ENCODE measurements at places on chromosomes 4 and X. TPM values are rescaled to one million over a fixed set of nuclear protein-coding genes. Genes with fewer than 3 reads are reported as not detected.

The CLDN34 gene
- polyA plus RNA-seq = 0.27 TPM

The ARL9 gene
- 0.31 TPM for polyA plus RNA-seq

GRCh38 chrX:49999087-49999486 is 76.7 kb downstream of the CLCN5 start:
- DNase-seq = no peak

GRCh38 chr4:31647786-31648185 is 927.6 kb downstream of the PCDH7 start:
- DNase-seq = no peak

GRCh38 chrX:153650959-153651358 is 4.0 kb downstream of the DUSP9 start:
- DNase-seq = no peak

DNA sequence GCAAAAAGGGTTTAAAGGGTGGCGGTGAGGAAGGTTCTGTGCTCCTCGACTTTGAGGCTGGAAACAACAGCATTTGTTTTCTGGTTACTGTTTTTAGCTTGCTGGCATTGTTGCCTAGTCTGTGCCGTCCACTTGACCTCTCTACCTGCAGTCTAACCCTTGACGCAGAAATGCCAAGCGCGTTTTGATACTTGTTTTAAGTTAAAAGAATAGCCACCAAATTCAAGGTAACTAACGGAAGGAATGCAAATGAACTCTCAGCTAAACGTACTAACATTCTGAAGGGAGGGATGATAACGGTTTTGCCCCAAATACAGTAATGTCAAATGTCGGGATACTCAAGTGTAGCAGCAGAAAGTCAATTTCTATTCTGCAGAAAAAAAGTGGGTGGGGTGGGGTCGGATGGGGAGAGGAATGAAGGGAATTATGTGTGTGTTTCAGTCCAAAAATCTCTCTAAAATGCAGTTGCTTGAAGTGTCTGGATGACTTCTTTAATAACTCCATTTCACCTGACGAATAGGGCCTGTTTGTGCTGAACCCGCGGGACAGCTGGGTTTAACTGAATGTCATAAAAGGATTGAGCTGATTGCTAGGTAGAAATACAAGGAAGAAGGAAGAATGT is 3.4 kb upstream of the NKX6-1 start:
- DNase-seq = no peak

- DNase-seq = no peak
Measured at GRCh38 chr4:154030746-154031145, 241.9 kb upstream of the SFRP2 start.

GRCh38 chr4:125303058-125303457 is 11.7 kb upstream of the FAT4 start:
- DNase-seq = no peak

The CTAG1A gene
- not detected for polyA plus RNA-seq

GRCh38 chrX:150558424-150558823 is 10.0 kb upstream of the MTM1 start:
- no peak for DNase-seq

The PRRG3 gene
- 4.8 TPM for polyA plus RNA-seq

DNA sequence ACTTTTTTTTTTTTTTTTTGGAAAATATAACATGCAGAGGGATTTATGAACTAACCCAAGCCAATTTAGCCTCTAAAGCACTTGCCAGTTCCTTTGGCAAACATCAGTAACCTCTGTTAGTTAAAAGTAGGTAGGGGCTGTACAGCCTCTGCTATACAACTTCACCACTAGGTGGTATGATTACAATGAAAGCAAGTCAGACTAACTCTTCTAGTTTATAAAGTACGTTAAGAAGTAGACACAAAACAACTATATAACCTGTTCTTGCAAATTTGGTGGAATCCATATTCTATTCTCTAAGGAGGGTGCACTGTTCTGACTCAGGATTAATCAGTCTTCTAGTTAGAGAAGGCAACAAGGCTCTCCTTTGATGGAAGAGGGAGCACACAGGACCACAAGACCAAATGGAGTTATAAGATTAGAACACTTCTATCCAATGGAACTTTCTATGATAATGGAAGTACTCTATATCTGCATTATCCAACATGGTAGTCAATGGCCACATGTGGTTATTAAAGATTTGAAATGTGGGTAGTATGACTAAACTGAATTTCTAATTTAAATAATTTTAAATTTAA is 12.8 kb downstream of the AIMP1 start:
- no peak for DNase-seq

The IQCM gene
- not detected for polyA plus RNA-seq

The RBMX2 gene
- 10.8 TPM for polyA plus RNA-seq

DNA sequence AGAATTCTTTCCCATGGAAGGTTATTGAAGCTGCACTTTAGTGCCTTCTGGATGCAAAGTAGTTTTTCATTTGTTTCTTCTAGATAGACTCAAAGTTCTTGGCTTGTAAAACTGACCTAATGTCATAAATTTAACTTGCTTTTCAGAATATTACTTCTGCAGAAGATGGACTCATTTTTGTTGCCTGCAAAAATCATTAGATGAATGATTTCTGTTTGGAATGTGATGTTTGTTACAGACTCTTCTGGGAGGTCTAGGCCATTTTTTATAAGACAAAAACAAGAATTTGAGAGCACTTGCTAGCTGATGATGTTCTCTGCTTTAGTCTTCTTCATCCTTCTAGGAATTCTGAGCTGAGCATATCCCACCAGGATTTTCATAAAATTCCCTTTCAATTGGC is 308.6 kb upstream of the GIMD1 start:
- DNase-seq = no peak

DNA sequence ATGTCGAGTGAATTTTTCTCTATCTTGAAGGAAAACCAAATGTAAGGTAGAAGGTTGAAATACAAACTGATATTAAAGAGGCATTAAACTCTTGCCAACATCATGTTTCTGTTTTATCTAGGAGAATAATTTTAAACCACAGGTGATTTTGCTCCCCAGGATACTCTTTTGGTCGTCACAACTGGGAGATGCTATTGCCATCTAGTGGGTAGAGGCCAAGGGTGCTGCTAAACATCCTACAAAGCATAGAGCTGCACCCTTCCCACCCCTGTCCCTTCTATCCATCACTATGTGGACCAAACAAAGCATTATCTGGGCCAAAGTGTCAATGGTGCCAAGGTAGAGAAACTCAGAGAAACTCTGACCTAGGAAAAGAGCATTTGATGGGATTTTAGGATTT is 154.6 kb upstream of the MAGEB2 start:
- no peak for DNase-seq

DNA sequence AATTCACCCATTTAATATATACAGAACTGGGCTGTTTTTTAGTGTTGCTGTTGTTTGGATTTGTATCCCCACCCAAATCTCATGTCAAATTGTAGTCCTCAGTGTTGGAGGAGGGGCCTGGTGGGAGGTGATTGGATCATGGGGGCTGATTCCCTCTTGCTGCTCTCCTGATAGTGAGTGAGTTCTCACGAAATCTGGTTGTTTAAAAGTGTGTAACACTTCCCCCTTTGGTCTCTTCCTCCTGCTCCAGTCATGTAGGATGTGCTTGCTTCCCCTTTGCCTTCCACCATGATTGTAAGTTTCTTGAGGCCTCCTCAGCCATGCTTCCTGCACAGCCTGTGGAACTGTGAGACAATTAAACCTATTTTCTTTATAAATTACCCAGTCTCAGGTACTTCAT is 141.6 kb upstream of the AADAT start:
- DNase-seq = no peak

DNA sequence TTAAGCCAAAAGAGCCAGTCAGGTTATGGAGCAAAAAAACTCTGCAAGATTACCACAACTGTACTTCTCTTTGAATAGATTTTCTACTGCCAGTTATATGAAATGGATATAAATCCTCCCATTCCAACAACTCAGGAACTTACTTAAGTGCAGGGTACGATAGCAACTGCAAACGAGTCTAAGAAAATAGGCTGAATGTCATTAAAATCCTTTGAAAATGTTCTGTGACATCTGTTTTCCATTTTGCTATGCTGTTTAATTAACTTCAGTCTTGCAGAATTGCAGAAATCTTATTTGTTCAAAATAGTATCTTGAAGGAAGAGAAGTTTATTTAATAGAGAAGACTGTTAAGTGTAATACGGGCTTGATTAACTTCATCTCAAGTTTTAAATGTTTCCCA is 243.8 kb downstream of the PALLD start:
- no peak for DNase-seq

The SCML1 gene
- 2.2 TPM for polyA plus RNA-seq

The EDA2R gene
- 7.0 TPM for polyA plus RNA-seq

GRCh38 chr4:87423317-87424098 is 1.1 kb downstream of the NUDT9 start:
- DNase-seq = no peak

DNA sequence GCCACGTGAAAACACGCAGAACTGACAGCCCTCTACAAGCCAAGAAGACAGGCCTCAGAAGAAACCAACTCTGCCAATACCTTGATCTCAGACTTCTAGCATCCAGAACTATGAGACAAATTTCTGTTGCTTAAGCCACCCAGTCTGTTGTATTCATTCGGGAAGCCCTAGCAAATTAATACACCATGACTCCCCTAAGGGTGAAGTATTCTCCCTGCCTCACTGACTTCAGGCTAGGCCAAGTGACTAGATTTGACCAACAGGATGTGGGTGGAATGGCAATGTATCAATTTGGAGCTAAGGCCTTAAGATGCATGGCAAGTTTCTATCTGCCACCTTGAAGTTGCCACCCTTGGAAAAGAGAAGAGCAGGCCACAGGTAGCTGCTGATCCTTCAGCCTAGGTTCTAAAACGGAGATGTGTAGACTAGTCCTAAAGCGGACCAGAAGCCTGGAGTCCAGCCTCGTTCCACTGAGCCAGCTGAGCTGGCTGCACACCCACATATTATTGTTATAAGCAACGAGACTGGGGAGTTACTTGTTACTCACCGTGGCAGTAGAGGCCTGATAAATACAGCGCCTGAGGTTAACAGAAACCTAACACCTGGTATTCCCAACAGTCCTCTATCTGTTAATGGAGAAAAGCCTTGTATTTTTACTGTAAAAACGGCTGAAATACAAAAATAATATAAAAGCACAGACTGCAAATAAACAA is 16.4 kb downstream of the SCARB2 start:
- no peak for DNase-seq

The ASB12 gene
- 1.7 TPM for polyA plus RNA-seq

GRCh38 chr4:87174672-87175071 is 45.7 kb downstream of the KLHL8 start:
- no peak for DNase-seq

DNA sequence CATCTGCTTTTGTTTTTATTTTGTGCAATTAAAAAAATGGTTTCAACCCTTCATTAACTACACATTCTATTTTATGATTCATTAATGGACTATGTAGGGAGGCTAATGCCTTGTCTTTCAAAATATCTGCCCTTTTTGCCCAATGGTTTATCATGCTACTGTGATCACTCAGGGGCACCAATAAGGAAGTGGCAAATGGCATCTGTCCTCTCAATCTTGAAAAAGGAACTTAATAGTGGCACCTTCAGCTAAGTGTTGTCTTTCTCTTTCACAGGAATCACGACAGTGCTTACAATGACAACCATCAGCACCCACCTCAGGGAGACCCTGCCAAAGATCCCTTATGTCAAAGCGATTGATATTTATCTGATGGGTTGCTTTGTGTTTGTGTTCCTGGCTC is 57.1 kb downstream of the COMMD8 start:
- DNase-seq = no peak

The FOXO4 gene
- 26.6 TPM for polyA plus RNA-seq

- DNase-seq = no peak
Measured at GRCh38 chr4:172202480-172203076, 389.4 kb downstream of the GALNTL6 start.

The CT45A10 gene
- not detected for polyA plus RNA-seq

GRCh38 chrX:47297874-47298273 is 65.1 kb downstream of the USP11 start:
- no peak for DNase-seq

DNA sequence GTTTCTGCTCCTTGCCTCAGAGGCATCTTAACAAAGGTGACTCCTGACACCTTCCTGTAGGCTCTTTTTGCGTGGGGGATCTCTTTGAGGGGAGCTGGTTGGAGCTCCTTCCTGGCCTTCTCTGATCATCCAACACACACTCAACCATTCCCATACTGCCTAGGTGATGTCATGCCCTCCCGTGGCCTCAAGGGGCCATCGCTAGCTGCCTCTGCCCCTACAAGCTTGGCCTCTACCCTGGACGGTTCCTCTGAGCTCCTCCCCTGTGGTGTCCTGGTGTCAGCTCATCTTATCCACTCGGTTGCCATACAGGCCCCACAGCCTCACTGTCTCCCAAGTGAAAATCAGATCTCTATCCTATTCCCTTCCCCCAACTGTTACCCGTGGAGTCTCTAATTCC is 13.7 kb upstream of the ZNF185 start:
- DNase-seq = no peak

DNA sequence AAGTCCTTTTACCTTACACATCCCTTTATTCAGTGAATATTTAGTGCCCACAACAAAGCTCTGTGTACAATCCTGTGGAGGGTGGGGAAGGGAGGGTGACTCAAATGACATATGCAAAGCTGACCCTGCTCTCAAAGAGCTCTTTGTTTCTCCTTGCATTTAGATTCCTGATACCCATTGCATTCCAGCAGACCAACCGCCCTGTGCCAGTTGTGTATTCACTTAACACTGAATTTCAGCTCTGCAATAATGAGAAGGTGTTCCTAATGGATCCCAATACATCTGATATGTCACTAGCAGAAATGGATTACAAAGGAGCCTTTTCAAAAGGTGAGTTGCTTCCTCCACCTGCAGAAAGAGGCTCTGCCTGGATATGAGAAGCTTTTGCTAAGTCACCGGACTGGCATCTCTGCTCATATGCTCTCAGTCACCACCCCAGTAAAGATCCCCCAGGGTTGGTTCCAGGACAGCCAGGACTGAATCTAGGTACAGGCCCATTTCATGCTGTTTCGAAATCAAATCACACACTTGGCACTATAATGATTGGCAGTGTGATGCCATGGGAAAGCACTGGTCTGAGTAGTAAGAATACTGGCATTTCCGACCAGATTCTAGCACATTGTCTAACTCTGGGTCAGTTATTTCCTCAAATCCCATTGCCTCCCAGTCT is 17.1 kb upstream of the ANXA3 start:
- DNase-seq = no peak

The SMIM31 gene
- not detected for polyA plus RNA-seq
